Activated CD8-positive, alpha-beta memory T cell treated with anti-CD3 and anti-CD28 coated beads, Interleukin-2, amount 10 ng/mL, durations not matched to agents 7 days and 5 days (primary cell): ENCODE measurements at places on chromosomes 3 and 15. TPM values are rescaled to one million over a fixed set of nuclear protein-coding genes. Genes with fewer than 3 reads are reported as not detected.
A peak's percentile ranks its signal among the peaks of the same experiment; 100 is the strongest.

DNA sequence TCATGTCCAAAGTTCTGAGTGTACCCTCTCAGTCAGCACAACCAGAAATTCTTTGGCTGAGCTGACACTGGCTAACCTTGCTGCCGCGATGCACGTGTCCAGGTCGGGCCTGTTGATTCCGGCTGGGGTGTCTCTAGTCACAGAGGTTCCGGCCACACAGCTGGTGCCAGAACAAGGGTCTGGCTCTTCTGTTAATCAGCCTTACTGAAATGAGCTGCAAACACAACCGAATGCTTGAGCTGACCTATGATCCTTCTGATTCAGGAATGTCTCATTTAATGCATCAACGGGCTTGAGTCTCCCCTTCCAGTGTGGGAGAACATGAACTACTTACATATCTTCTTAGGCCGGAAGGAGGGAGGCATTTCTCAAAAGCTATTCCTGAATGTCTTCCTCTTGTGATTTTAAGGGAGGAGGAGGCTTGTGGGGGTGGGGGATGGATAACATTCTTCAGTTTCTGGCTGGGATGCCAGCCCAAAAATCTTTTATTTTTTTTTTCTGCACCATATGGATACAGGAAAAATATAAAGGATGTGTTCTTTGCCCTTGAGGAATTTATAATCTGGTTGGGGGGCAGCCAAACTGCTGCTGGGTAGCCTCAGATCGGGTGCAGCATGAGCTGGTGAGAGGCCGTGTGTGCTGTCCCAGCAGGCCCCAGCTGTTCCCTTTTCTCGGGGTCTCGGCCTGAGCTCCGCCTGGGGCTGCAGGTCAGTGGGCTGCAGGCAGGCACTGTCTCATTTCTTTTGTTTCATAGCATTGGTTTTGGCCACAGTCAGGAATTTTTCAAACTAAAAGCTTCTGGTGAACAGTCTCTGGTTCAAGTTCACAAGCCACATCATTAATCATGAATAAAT, 319.1 kb upstream of the TBL1XR1 start:
- no peak overlapping the region for H3K27ac ChIP-seq
- no peak overlapping the region for H3K4me3 ChIP-seq
- no peaks in the 10 kb centered on the region for H3K36me3 ChIP-seq

- H3K36me3 ChIP-seq: peaks cover 2% of the 10 kb centered on the region
- H3K4me1 ChIP-seq: no peaks in the 10 kb centered on the region
- no peak overlapping the region for H3K4me3 ChIP-seq
- no peak overlapping the region for H3K27ac ChIP-seq
- no peak for DNase-seq
- H3K27me3 ChIP-seq: no peaks in the 10 kb centered on the region
Observed at GRCh38 chr3:105401691-105402149, 35.0 kb downstream of the ALCAM start.

- H3K4me3 ChIP-seq: no peak overlapping the region
- H3K4me1 ChIP-seq: no peaks in the 10 kb centered on the region
Observed at GRCh38 chr15:91627473-91628278, 225.8 kb upstream of the SLCO3A1 start.

- peaks cover 56% of the 10 kb centered on the region for H3K27me3 ChIP-seq
- no peak for DNase-seq
- H3K36me3 ChIP-seq: no peaks in the 10 kb centered on the region
- H3K4me3 ChIP-seq: no peak overlapping the region
Observed at GRCh38 chr15:68566377-68566954, 12.3 kb upstream of the CORO2B start.

DNA sequence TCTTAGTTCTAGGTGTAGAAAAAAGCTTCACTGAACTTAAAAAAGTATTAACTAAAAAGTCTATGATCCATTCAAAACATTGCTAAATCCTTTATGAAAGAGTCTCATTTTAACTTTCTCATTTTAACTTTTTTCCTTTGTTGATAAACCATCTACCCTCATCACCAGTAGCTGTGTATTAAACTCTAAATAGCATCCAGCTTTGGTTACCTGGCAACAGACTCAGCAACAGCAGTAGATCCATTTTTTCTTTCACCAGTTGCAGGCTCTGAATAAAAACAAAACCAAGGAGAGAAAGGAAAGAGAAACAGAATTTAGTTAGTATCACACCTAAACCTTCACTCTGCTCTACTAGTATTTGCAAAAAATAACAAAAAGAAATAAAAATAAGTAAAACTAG, 51.6 kb downstream of the TP53BP1 start:
- no peak for DNase-seq
- H3K4me3 ChIP-seq: no peak overlapping the region
- peak overlapping the region; percentile 93 for H3K27ac ChIP-seq
- H3K4me1 ChIP-seq: peaks cover 15% of the 10 kb centered on the region

Gene MYRIP
- total RNA-seq: not detected

Gene CATSPER2
- 1.3 TPM for total RNA-seq

Gene TTLL13
- total RNA-seq: 1.1 TPM

Gene QARS1
- 245 TPM for total RNA-seq
